Left ventricle myocardium superior (tissue), 1 donor: ENCODE measurements at places on chromosomes 2 and 18. TPM values are rescaled to one million over a fixed set of nuclear protein-coding genes. Genes with fewer than 3 reads are reported as not detected.

GRCh38 chr2:119059287-119059686 lies 99.3 kb downstream of the C1QL2 start:
- DNase-seq, result no peak

DNA sequence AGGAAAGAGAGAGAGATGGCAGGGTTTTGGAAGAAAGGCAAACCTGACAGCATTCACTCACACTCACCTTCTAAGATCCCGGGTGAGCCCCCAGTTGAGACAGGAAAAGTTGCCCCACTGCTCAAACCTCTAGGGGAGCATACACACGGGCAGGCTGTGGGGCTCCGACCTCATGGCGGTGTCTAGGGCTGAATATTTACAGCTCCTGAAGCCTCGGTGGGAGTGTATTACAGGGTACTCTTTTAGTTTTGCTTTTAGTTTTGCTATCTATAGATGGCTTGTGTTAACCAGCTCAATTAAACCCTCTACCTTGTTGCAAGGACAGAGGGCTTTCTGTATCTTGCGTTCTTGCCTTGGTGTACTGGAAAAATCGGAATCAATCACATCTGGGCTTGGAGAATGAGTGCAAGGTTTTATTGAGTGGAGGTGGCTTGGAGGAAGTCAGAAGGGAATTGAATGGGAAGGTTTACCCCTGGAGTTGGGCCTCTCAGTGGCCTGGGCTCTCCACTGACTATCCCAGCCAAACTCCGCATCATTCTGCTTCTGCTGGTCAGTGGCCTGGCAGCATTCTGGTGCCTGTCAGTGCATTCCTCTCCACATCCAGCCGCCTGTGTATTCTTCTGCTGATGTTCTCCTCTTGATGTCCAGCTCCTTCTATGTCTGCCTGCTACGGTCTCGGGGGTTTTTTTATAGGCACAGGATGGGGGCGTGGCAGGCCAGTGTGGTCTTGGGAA lies 10.1 kb upstream of the IFIH1 start:
- DNase-seq, result no peak

DNA sequence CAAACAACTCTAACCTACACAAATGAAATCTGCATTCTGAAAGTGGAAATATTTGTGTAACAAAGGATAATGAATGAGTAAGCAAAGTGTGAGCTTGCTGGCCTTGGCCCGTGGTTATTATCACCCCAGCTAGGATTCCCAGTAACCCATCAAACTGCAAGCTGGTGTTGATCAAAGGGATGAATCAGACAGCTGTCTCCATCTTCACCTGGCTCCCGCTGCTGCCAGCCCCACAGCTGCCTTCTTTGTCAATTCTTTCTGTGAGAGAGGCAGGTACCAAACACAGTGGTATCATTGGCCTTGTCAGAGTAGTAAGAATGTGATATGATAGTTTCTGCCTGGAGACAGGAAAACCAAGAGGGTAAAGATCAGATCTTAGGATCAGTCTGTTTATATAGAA lies 25.2 kb upstream of the RGPD4 start:
- no peak for DNase-seq

The EPB41L5 gene
- total RNA-seq, result 9.3 TPM

DNA sequence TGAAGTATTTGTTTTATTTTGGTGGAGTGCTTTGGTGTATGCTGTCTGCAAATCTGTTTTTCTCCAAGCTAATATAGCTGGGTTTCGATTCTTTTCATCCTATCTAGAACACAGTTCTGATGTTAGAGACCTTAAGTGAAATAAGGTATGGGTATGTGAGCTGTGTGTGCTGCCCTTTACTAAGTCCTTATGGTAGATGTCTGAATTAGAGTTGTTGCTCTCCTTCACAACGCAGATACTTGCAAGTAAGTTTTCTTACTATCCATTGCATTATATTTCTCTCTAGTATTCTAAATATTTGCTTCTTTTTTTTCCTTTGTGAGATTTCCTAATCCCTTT lies 38.6 kb downstream of the AGFG1 start:
- DNase-seq, result no peak

The MTCL1 gene
- 6.7 TPM for total RNA-seq

DNA sequence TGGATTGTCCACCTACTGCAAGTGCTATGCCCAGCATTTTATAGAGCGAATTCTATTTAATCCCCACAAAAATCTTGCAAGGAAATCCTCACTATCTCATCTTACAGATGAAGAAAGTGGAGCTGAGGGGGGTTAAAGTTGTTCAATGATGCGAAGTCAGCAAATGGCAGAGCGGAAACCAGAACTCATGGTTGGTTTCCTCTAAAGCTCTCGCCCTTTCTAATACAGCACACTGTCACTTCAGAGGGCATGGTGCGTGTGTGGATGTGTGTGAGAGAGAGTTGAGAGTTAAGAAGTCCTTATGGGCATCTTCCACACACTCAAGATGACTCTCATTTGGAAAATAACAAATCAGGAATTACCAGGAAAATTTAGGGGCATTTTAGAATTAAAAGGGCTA lies 78.4 kb downstream of the TGFA start:
- no peak for DNase-seq

GRCh38 chr18:75868031-75868430 lies 440.5 kb upstream of the SMIM21 start:
- no peak for DNase-seq

The CAVIN2 gene
- 119 TPM for total RNA-seq

DNA sequence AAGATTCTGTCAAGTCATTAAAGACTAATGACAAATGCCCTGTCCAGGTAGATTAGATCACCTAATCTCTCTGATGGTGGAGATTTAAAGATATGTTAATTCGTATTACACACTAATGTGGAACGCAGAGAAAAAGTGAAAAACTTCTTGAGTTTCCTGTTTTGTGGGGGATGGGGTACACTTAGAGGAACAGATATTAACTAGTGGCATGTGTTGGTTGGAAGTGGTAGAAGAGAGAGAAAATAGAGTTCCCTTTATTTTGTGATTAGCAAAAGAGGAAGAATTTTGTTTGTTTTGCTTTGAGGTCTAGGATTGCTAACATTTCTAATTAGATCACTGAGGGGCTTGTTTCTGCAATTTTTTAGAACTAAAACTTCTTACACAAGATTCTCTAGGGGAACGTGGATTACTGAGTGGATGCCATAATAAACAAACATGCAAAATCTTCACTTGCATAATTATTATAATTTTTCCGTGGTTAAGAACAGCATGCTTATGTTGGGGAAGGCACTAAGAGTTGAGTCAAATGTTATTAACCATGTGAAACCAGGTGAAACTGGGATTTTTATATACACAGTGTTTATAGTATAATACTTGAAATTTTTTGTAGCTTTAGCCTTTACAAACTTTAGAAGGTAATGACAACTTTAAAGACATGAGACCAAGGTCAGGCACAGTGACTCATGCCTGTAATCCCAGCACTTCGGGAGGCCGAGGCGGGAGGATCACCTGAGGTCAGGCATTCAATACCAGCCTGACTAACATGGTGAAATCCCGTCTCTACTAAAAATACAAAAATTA lies 97.4 kb upstream of the STK17B start:
- no peak for DNase-seq
